HT-29 (cell line): ENCODE measurements at places on chromosomes 3 and 15. TPM values are rescaled to one million over a fixed set of nuclear protein-coding genes. Genes with fewer than 3 reads are reported as not detected.
A peak's percentile ranks its signal among the peaks of the same experiment; 100 is the strongest.

The LRTM1 gene
- total RNA-seq = not detected in 2 replicates

GRCh38 chr3:9430733-9431132 lies 33.3 kb downstream of the SETD5 start:
- DNase-seq = no peak

GRCh38 chr3:38137615-38138348 lies 679 bp upstream of the MYD88 start:
- no peak for DNase-seq

- no peak for DNase-seq
Measured at GRCh38 chr3:60948488-60948887, 302.8 kb downstream of the FHIT start.

DNA sequence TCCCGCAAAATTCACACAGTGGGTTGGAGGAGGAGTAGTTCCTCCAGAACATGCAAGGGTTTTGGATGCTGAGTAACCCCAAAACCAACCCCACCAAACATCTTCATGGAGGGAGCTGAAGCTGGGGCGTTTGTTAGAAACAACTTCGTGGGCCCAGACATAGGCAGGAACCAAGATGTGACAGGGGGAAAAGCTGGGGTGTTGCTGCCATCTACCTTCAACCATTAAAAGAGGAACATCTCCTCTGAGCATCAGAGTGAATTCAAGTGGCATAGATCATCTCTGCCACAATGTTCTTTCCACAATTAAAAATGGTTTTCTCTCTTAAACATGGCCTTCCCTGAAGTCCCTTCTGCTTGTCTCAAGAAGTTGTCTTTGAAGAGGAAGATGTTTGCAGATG lies 20.5 kb downstream of the SIDT1 start:
- peak; percentile 58 for DNase-seq

The PCSK6 gene
- 79.8 and 81.0 TPM in 2 replicates for total RNA-seq

DNA sequence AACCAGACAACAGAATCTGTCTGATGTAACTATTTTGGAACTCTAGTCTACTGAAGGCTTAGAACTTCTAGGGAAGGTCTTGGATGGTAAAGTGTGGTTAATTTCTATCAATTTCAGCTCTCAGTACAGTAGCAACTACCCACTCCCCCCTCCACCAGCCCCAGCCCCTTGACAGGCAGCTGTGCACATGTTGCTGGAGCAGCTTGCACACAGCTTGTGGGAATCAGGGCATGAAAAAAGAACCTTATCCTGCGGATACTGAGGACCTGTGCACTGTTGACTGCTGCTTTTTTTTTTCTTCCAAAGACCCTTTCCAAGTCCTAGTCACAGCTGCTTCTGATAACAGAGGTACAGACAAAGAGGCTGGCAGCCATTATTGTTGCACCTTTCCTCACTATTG lies 81.5 kb upstream of the UBP1 start:
- DNase-seq = no peak

The FAIM gene
- total RNA-seq = 4.2 and 9.1 TPM in 2 replicates

The WDR72 gene
- total RNA-seq = 1.0 and 1.1 TPM in 2 replicates

GRCh38 chr3:177603148-177603603 lies 405.9 kb upstream of the TBL1XR1 start:
- no peak for DNase-seq

The SLC25A36 gene
- total RNA-seq = 55.9 and 56.9 TPM in 2 replicates

DNA sequence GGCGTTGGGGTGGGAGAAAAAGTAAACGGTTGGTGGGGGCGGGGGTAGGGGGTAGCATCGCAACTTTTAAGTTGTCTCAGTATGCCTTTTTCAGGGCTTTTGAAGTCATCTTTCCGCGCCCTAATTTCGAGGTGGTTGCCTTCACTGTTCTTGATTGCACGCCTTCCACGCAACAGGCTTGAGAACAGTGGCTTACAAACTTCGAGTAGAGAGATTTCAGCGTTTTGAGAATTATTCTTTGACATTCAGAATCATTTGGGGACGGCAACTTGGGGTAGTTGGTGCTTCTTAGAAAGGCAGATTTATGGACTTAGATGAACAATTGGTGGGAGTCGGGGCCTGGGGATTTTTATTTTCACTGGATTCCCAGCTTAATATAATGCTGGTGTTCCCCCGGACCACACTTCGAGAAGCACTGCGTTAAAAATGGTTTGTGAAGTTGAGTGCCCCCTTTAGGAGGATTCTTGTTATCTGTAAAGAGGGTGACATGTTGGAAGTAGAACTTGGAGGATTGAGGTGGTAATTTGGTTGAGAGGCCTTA lies 880 bp downstream of the PPP4R2 start:
- DNase-seq = peak; percentile 56

- DNase-seq = no peak
Measured at GRCh38 chr3:114420072-114420471, 126.2 kb downstream of the TIGIT start.

DNA sequence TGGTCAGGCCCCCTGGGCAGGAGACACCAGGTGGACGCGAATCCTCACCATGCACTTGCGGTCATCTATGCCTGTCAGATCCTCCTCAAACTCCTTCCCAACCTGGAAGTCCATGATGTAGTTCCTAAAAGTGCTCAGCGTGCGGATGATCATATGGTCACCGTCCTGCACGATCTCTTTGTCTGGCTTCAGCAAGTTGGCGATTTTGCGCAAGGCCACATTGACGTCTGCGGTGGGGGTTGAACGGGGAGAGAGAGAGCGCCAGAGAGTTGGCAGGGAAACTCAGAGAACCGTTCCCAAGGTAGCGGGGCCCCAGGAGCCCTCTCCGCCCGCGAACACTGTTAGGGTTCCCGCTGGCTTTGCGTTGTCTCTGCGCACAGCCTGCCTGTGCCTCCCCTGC lies 809 bp downstream of the RBP1 start:
- DNase-seq = no peak

GRCh38 chr3:86282106-86282787 lies 708.7 kb downstream of the VGLL3 start:
- DNase-seq = no peak

The TMEM158 gene
- 0.15 and 2.0 TPM in 2 replicates for total RNA-seq

DNA sequence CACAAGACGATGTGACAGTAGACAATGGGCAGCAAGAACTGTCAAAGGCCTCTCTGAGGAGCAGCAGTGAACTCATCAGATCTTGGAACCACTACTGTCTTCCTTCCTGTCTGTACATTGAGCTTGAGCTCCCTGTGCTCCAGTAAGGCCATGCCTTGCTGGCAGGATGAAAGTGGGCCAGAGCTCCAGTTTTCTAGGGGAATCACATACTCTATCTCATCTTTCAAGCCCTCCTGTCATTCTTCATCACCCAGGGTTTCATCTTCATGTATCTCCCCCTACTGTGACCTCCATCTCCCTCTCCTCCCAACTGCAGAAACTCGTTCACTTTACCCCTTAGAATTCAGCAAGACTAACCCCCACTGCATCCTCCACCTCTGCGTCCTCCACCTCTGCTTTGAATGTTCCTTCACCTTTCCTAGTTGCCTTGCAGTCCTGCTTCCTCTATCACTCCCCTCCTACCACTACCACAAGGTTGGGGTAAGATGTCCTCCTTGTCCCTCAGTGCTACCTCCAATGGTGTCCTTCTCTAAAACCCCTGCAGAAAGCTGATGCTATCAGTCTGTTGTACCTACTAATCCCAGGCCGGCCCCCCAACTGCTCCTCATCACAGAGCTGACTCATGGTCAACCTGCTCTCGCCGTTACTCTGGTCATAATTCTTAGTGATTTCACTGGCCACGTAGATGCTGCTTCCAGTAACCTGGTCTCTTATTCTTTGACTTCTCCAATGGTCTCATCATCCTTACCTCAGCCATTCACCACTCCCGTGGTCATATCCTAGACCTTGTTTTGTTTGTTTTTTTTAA lies 22.3 kb downstream of the NKIRAS1 start:
- DNase-seq = no peak

GRCh38 chr3:87004883-87005282 lies 13.9 kb upstream of the VGLL3 start:
- no peak for DNase-seq

- DNase-seq = peak; percentile 43
Measured at GRCh38 chr3:145094355-145094941, 1066.5 kb downstream of the PLOD2 start.
